ENCODE measurements at places on chromosomes 5 and 9. TPM values are rescaled to one million over a fixed set of nuclear protein-coding genes. Genes with fewer than 3 reads are reported as not detected.

Gene HABP4
- total RNA-seq, result 15.8 TPM

Gene CDKN2A
- total RNA-seq, result 6.6 TPM

Gene GCNT1
- 73.3 TPM for total RNA-seq

Gene AQP7
- not detected for total RNA-seq

Gene MSMP
- 0.43 TPM for total RNA-seq

Gene LARP1
- 76.8 TPM for total RNA-seq

Gene BTNL8
- not detected for total RNA-seq

Gene PCDHA3
- total RNA-seq, result 0.20 TPM

Gene PCSK1
- total RNA-seq, result 0.30 TPM

Gene F12
- total RNA-seq, result not detected

Gene FCN2
- total RNA-seq, result not detected

Gene ADAMTS16
- not detected for total RNA-seq

Gene MVB12B
- total RNA-seq, result 3.5 TPM

Gene GFI1B
- total RNA-seq, result not detected

Gene PCDHGC4
- total RNA-seq, result 4.2 TPM

All from smooth muscle cell of the pulmonary artery (primary cell).